GDM1 (cell line): ENCODE measurements at places on chromosomes 7 and 10.

- DNase-seq: peak; percentile 4
Observed at GRCh38 chr7:16071246-16071857, 350.0 kb downstream of the CRPPA start.

- DNase-seq: no peak
Observed at GRCh38 chr7:41779918-41780317, 77.0 kb upstream of the INHBA start.

DNA sequence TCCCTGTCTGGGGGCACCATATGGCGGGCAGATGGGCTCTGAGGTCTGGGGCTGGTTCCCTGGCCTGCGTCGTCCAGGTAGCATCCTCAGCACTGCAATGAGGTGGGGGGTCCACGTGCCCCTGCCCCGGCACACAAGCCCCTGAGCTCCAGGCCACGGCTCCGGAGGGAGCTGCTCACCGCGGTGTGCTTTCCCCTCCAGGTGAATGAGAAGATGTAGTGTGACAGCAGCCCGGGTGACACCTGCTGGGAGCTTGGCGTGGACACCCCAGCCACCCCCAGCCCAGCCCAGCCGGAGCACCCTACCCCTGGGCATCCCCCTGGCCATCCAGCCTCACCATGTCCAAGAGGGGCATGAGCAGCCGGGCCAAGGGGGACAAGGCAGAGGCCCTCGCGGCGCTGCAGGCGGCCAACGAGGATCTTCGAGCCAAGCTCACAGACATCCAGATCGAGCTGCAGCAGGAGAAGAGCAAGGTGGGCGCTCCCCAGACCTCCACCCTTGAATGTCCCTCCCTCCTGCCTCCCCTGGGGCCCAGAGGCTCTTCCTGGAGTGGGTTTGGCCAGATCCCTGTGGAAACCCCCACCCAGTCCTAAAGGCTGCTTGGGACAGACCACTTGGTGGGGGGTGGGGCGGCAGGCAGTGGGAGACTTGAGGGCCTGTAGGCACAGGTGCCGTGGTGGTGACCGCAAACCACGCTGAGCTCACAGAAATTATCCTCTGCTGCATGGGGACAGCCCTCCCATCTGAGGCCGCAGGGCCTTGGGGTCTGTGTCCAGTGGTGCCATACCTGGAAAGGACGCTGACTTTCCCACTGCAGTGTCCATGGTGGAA lies 38.9 kb downstream of the JAKMIP3 start:
- DNase-seq: no peak

DNA sequence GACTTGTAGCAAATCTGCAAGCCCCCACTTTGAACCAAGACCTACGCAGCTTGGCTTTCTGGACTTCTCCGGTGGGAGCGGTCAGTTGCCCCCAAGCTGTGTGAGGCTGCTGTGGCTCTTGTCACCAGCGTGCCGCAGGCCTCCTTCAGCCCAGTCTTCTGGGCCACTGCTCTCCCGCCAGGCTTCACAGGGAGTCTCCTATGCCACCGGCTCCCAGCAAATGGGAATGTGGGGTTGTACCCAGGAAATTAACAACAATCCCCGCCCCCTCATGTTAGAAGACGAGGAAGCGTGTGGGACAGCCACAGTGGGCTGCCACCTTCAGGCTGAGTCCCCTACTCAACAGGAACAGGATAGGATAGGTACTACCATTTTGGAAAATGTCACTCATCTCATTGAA lies 4.2 kb downstream of the WDR86 start:
- no peak for DNase-seq

DNA sequence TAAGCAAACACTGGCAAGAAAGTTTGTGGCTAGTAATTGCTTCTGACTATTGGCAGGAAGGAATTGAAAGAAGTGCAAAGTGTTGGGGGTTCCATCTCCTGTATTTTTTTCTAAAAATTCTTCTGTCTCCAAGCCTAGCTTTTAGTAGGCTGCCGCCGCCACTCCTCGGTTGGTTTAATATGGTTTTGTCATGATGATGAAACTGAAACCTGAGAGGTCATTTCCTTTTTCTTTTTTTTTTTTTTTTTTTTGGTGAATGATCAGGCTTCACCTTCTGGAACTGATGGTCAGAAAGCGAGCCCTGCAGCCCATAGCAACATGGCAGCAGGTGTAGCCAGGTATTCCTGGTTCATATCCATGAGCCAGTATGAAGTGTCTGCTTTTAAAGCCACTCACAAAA lies 75.3 kb upstream of the AGBL3 start:
- no peak for DNase-seq

- no peak for DNase-seq
Observed at GRCh38 chr7:97845622-97846203, 26.5 kb downstream of the ASNS start.

DNA sequence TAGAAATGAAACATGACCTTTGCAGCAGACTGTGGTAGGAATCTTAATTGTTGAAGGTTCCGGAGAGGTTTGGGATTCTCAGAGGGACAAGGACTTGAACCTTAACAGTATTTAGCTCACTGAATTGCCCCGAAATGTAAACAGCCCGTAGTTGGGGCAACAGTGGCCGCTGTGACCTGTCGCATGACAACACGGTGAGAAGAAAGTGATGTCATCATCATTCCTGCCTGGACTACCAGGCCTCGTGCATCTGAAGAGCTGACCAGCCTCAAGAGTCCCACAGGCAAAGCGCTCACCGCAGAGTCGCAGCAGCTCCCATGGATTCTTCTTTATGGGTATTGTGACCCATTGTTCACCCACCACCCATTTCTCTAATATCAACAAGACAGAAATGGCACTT lies 250.6 kb downstream of the KLF6 start:
- DNase-seq: no peak

DNA sequence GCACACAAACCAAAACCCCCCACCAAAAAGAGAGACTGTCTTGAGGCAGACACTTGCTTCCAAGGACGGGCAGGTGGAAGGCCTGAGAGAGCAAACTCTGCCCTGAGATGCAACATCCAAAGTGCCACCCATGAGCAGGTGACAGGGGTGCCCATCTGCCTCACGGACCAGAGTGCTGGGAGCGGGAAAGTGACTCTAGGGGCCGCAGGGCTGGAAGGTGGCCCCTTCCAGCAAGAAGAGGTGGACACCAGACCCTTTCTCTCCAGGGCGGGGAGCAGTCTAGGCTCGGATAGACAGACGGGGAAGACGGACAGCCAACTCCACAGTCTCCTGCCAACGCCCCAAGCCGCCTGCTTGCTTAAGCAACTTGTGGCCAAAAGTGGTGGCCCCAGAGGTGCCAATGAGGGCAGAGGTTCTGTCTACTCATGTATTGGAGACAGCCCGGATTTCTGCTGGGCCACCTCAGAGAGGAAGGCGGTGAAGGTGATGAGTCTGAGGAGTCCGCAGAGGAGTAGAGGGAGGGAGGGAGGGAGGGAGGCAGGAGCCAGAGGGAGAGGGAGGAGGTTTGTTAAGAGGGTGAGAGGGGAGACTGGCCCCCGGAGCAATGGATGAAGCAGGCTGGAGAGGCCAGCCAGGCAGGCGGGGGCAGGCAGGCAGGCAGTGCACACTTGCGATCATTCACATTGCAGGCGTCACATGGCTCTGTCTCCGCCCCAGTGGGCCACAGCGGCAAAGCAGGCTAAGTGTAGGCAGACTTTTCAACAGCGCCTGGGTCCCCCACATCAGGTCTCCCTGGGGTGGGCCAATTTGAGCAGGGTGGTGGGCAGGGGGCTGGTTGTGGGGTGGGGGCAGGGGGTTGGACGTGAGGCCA lies 65.6 kb downstream of the SLC29A4 start:
- DNase-seq: no peak

GRCh38 chr10:96313344-96313743 lies 9.1 kb downstream of the DNTT start:
- no peak for DNase-seq

DNA sequence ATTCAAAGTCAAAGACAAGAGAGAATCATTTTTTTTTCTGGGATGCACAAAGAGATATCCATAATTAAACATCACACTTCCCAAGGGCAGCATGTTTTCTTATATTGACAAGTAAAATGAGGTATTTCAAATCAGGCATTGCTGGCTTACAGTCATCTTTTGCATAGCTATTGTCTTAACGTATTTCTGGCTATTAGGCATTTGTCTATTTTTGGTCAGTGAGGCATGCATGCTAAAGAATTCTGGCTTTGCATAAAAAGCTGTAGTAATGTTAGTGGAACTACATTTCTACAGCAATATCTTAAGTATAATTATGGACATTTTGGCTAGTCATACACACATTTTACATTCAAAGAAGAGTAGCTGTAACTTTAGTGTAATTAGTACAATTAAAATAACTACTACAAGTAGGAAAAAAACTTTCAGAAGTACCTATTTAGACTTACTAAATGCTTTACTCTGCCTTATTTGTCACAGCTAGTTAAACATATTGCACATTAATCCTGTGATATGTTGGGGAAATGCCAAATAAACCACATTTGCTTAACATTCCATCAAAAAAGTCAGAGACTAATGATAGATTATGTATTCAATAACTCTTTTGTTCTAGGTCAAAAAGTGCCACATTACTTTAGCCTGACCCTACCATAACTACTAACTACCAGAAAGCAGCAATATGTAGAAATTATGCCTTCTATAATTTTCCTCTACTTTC lies 76.4 kb downstream of the RELN start:
- DNase-seq: no peak

GRCh38 chr10:76315240-76315639 lies 883.8 kb downstream of the LRMDA start:
- no peak for DNase-seq

- DNase-seq: no peak
Observed at GRCh38 chr7:106806556-106806955, 58.5 kb upstream of the PIK3CG start.

GRCh38 chr10:7035126-7035761 lies 375.6 kb downstream of the SFMBT2 start:
- no peak for DNase-seq

- no peak for DNase-seq
Observed at GRCh38 chr7:73830681-73831583, at the start of gene CLDN4. TSS of gene CLDN4 (plus strand) at chr7:73830996. CDS start at chr7:73831202, 206 bp downstream.

- DNase-seq: no peak
Observed at GRCh38 chr7:114854369-114854768, 67.5 kb upstream of the MDFIC start.

DNA sequence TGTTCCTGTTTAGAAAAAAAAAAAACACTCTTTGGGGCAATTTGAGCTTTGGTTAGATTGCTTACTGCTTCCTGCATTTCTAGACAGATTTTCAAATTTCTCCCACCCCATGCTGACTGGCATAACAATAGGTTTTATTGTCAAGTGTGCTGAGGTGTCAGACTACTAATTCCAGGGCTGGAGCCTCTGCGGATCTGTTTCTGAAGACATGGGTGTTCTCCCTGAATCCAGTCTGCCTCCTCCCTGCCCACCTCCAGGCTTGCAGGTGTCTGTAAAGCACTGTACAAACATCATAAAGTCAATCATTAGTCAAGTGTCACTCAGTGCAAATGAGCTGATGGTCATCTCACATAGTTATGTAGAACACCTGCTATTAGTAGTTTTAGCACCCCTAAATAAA lies 292.4 kb downstream of the GATA3 start:
- DNase-seq: no peak

DNA sequence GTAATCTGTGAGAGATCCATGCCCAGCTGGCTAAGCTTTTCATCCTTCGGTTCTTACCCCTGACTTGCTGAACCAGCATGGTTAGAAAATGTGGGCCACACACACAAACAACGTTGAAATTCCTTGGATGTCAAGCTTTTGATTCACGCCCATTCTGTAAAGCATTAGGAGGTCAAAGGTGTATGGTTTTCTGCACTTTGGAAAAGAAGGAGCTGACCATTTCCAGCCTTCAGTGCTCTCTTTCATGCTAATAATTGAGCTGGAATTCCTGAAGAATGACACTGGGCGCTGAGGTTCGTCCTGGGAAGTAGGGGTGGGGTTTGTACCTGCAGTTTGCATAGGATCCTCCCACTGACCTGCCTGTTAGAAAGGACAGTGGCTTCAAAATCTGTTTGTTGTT lies 23.1 kb downstream of the KLF6 start:
- no peak for DNase-seq

DNA sequence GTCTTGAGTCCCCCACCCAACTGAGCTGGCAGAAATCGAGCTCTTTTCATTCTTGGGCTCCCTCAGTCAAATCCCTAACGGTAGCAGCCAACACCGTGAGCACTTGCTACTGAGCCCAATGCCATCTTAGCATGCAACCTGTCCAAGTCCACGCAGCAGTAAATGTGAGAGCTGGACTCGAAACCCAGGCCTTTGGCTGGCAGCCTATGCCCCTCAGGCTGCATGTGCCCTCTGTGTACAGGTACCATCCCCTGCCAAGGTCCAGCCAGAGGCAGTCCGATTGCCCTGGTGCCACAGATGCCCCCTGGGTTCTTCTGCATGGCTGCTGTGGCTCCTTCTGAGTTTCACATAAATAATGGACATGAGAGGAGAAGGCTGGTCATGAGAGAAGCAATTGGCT lies 1.2 kb upstream of the TMEM273 start:
- no peak for DNase-seq

DNA sequence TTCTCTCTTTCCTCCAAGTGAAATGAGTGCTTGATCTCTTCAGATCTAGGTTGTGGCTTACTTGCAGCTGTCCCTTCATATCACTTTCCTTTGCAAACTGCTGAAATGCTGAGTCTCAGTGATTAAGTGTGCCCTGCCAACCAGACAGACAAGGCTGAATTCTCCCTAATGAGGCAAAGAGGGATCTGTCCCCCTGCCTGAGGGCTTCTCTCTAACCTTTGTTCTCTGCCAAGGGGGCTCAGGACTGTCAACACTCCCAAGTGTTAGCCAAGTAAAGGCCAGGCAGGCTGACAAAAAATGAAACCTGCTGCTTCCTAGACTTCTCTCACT lies at the start of gene MSS51:
Gene MSS51, minus strand, starts transcription at position 24 of the 330 bp plus-strand sequence. CDS start 5,277 bp downstream, outside the sequence.
- DNase-seq: no peak

DNA sequence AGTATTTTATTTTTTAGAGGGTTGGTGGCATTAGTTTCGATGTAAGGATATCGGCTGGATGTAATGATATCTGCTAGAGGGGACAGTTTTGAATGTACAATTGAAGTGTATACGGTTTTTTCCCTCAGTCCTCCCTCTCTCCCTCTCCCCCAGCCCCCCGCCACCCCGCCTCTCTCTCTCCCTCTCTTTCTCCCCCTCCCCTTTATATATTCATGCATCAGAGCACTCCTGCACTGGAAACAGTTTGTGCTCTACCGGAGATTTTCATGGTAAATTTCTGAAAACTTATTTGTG lies 1.6 kb downstream of the GLCCI1 start:
- DNase-seq: no peak
